NCI-H69 (cell line): ENCODE measurements at places on chromosomes 2 and 18.

DNA sequence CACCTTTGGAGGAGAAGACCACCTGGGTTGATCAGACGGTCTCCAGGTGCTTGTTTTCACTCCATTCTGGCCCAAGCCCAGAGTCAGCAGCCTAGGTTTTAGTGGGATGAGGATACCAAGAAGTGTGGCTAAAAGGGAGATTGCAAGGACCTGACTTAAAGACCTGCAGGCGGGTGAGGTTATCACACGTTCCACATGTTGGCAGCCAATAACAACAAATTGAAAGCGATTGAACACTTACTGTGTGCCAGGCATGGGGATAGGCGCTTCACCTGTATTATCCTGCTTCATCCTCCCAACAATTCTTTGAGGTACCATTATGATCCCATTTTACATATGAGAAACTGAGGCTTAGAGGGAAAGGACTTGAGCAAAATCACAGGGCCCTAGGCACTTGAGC, 5.0 kb downstream of the ARL4C start:
- no peak for DNase-seq

DNA sequence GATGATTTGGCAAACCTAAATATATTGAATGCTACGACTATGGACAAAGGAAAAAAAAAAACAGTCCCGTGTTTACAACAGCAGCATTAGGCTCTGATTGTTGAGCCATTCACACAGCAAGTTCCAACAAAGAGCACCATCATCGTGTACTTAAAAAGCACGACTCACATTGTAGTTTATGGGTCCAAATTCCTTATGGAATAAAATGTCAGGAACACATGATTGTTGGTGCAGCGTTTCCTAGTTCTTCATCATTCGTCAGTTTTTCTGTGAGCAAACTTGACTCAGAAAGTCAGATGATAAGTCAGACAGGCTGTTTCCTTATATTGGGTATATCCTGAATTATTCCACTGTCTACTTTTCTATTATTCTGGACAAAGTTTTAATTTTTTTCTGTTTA, 10.0 kb upstream of the KIDINS220 start:
- no peak for DNase-seq

DNA sequence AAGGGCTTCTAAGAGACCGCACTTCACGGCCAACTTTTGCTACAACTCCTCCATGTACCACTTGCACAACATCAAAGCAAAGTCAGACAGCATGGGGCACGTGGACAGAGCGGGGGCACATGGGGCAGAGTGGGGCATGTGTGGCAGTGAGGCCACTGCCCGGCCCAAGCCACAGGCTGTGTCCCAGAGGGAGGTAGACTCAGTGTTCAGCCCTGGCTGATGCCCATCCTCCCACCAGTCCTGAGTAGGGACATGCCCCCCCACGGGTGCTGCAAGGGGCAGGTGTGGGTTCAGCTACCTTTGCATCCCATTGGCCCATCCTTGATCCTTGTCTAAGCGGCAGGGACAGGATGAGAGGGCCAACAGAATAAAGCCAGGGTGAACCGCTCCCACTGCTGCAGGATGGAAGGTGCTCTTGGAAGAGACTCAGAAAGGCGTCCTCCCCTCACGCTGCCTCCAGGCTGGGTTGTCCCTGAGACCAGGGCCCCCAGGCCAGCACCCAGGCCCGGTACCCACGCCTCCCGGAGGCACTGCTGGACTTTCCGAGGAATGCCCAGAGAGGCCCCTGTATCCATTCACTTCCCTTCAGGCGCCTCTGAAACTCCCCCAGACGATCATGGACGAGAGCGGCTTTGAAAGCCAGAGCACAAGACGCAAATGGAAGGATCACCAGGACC, 218.2 kb downstream of the NDUFA10 start:
- no peak for DNase-seq

DNA sequence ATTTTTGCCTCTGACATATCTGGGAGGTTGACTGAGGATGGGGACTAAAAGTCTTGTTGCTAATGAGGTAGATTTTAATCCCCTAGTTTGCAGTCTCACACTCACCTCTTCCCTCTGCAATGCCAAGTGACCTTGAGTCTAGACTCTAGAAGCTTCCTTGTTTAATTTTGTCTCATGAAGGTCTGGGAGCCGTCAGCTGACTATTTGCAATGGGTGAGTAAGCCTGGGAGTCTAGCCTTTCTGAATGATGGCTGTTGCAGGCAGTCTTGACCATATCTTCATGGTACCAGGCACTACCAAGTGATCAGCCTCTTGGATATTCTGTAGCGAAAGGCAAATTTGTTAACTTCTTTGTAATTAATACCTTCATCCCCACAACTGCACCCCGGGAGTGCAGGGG, 61.2 kb downstream of the ARHGAP15 start:
- no peak for DNase-seq

- no peak for DNase-seq
These were observed 2.9 kb downstream of the DDX1 start for GRCh38 chr2:15594291-15595256.

DNA sequence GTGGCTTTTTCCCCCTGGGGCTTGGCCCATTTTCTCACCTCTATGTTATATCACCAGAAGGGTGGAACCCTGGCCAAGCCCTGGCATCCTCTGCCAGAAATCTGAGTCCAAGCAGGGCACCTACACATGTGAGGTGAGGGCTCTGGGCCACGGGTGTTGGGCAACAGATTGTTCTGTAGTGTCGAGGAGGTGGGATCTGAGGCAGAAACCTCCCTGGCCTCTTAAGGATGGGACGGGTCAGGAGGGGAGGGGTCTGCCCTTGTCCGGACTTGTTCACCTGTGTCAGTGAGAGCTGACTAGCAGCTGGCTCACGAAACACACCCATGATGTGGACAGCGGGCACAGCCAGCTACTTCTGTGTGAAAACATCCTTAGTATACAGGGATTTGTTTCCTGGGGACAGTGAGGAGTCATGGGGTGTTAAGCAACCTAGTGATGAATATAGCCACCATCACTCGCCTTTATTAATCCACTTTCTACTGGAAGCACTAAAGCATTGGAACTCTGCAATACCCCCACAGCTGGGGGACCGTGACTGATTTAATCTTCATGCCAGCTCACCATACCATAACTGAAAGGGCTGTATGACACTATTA, 35.6 kb downstream of the EPAS1 start:
- DNase-seq = no peak

GRCh38 chr2:126342457-126342856, 313.5 kb upstream of the GYPC start:
- DNase-seq = no peak

DNA sequence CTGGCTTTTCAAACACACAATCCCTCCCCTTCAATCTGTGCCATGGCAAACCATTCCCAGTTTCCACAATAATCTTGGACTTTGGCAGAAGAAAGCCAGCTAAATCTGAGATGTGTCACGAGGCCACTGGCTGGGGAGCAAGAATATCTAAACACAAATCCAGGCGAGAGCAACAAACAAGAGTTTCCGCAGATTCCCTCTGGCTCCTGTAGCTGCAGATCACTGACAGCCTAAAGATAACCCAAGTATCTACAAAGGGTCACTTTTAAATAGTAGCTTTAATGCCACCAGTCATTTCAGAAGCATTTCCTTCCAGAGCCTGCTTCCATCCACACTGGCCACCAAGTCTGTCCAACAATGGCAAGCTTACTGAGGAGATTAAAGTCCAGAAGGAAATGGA, 86.9 kb downstream of the ACVR1 start:
- peak; percentile 39 for DNase-seq

GRCh38 chr2:88129313-88129959, 1.6 kb upstream of the FABP1 start:
- no peak for DNase-seq

DNA sequence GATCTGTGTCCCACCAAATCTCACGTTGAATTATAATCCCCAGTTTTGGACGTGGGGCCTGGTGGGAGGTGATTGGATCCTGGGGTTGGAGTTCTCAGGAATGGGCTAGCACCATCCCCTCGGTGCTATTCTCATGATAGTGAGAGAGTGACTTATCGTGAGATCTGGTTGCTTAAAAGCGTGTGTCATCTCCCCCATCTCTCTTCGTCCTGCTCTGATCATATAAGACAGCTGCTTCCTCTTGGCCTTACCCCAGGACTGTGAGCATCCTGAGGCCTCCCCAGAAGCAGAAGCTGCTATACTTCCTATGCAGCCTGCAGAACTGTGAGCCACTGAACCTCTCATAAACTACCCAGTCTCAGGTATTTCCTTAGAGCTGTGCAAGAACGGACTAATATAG, 163.7 kb upstream of the NDUFV2 start:
- DNase-seq = no peak

- peak; percentile 89 for DNase-seq
These were observed at the start of gene TMEM17 for GRCh38 chr2:62505750-62506420. TSS of gene TMEM17 (minus strand) at chr2:62506195. CDS start at chr2:62506129, 66 bp downstream.

- peak; percentile 13 for DNase-seq
These were observed 72.5 kb downstream of the NFATC1 start for GRCh38 chr18:79468119-79468789.

DNA sequence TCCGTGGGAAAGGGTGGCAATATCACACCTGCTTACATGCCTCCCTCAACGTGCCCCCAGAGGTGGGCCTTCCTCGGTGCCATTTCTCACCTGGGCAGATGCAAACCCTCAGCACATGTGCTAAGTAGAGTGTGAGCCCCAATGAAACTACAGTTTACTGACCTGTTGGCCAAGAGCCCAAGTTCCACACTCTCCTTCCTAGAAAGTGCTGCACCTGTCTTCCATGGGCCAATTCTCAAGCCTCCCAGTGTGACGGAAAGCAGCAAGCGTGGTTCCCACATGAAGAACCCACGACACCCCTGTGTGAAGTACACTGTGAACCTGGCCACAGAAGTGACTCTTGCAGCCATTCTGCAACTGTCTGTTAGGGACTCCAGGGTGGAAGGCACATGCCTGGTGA, 73.7 kb downstream of the UXS1 start:
- no peak for DNase-seq

- DNase-seq = peak; percentile 7
These were observed 74.4 kb downstream of the SH3RF3 start for GRCh38 chr2:109203246-109204011.
